Right lung (tissue), 10 donors: ENCODE measurements at places on chromosomes 5 and 9. TPM values are rescaled to one million over a fixed set of nuclear protein-coding genes. Genes with fewer than 3 reads are reported as not detected.

The DYNC2I2 gene
- 43.2 TPM for polyA plus RNA-seq

The MYO10 gene
- polyA plus RNA-seq = 67.9 TPM

The PCDHB5 gene
- 9.1 TPM for polyA plus RNA-seq

The POU5F2 gene
- 0.05 TPM for polyA plus RNA-seq

- DNase-seq = no peak
These were observed 7.2 kb downstream of the MLANA start for GRCh38 chr9:5897851-5898250.

- no peak for DNase-seq
These were observed 232.7 kb downstream of the CCDC171 start for GRCh38 chr9:15785584-15785983.

DNA sequence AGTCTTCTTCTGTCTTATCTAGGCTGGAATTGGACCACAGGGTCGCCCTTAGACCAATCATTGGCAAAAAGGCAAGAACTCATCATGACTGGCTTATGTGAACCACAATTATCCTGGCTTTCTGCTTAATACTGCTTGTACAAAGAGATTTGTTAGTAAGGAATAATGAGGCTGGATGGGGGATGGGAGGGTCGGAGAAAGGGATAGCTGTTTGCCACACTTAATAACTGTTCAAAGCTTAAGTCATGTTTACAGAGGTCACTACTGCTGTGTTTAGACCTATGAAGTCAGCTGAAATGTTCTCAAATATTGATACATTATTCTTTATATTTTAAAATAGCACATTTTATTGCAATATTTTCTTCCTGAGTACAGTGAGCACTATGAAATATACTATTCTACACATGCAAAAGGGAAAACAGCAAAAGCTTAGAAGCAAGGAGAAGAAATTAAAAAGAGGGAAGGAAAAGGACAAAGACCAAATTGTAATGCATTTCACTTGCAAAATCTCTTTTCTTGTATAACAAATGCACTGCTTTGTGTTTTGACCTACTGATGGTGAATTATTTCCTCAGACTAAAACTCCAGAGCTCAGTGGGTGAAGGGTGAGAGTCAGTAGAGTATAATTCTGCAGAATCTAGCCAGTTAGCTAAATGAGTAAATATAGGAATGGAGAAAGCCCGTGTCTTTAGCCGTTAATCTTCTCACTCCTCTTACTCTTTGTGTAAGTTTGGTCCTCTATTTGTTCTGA is 404.9 kb upstream of the ZNF608 start:
- no peak for DNase-seq

GRCh38 chr5:139651043-139651834 is 3.1 kb downstream of the CXXC5 start:
- DNase-seq = no peak

GRCh38 chr5:142086679-142087078 is 21.9 kb upstream of the NDFIP1 start:
- DNase-seq = no peak
